ENCODE measurements at places on chromosomes 7 and 10. TPM values are rescaled to one million over a fixed set of nuclear protein-coding genes. Genes with fewer than 3 reads are reported as not detected.

Gene WEE2
- total RNA-seq, result not detected

GRCh38 chr7:125059861-125060456 is 130.3 kb upstream of the POT1 start:
- no peaks in the 10 kb centered on the region for H3K27me3 ChIP-seq
- H3K4me3 ChIP-seq, result no peak overlapping the region
- no peaks in the 10 kb centered on the region for H3K4me1 ChIP-seq
- no peak overlapping the region for H3K27ac ChIP-seq
- no peaks in the 10 kb centered on the region for H3K36me3 ChIP-seq

- DNase-seq, result no peak
- no peaks in the 10 kb centered on the region for H3K36me3 ChIP-seq
- H3K27me3 ChIP-seq, result no peaks in the 10 kb centered on the region
- H3K4me3 ChIP-seq, result peak overlapping the region; percentile 33
- peaks cover 69% of the 10 kb centered on the region for H3K4me1 ChIP-seq
Observed at GRCh38 chr10:132421847-132422751, 25.1 kb downstream of the PWWP2B start.

DNA sequence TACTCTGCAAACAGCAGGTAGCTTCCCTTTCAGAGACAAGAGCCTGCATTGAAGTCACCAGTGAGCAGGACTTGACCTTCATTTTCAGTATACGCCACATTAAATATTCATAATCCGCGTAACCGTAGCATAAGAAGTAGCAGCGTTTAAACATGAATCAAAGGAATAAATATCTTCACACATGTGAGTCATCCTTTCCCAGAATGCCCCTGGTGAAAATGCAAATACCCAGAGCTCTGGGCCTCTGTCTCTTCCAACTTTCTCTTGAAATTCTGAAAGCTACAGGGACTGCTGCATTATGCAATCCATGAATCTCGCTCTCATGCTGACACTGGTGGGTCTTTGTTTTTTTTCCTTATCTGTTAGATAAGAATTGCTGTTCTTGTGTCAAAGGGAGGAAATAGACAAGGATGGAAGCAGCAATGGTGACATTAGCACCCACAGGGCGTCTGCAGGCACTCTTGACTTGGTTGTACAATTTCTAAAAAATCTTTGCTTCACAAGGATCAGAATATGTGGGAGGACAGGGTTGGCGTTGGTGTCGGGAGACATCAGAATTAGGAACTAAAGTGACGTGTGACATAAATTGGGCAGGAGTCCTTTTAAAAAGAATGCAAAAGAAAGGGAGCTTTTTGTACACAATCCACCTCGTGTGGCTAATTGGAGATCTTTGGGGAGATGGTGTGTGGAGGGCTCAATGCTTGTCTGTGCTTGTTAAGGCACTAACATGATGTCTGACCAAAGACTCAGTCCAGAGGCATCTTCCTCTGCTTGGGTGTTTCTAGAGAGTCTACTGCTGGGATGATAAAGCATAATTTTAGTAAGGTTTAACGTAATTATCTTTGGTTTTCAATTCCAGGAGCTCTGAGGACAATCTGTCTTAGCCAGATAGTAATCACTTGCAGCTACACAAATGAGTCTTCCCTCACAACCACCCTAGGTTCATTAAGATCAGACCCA is 390.3 kb downstream of the KCNMA1 start:
- no peak for DNase-seq
- H3K4me1 ChIP-seq, result peaks cover 98% of the 10 kb centered on the region
- H3K27me3 ChIP-seq, result no peaks in the 10 kb centered on the region
- peak overlapping the region; percentile 83 for H3K27ac ChIP-seq

Gene GBX1
- not detected for total RNA-seq

Gene CTBP2
- 125 TPM for total RNA-seq

- no peak overlapping the region for H3K4me3 ChIP-seq
- no peaks in the 10 kb centered on the region for H3K4me1 ChIP-seq
- H3K27me3 ChIP-seq, result no peaks in the 10 kb centered on the region
- H3K27ac ChIP-seq, result no peak overlapping the region
- DNase-seq, result no peak
Observed at GRCh38 chr10:19144206-19144605, 95.6 kb downstream of the MALRD1 start.

- DNase-seq, result no peak
- H3K4me1 ChIP-seq, result no peaks in the 10 kb centered on the region
- no peaks in the 10 kb centered on the region for H3K36me3 ChIP-seq
- peak overlapping the region; percentile 46 for H3K4me3 ChIP-seq
Observed at GRCh38 chr10:92420546-92421275, 129.7 kb downstream of the MARCHF5 start.

GRCh38 chr10:95830044-95830443 is 74.1 kb downstream of the ENTPD1 start:
- DNase-seq, result no peak
- peaks cover 5% of the 10 kb centered on the region for H3K36me3 ChIP-seq
- no peak overlapping the region for H3K4me3 ChIP-seq
- H3K27me3 ChIP-seq, result no peaks in the 10 kb centered on the region

DNA sequence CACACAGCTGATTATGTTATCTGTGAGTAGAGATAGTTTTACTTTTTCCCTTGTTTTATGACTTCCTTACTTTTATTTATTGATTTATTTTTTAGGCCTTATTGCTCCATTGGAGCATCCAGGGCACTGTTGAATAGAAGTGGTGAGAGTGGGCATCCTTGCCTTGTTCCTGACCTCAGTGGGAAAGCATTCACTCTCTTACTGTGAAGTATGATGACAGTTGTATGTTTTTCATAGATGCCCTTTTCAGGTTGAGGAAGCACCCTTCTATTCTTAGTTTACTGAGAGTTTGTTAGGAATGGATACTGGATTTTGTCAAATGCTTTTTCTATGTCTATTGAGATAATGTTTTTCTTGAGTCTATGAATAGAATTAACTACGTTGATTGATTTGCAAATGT is 88.6 kb downstream of the XRCC2 start:
- peak overlapping the region; percentile 14 for H3K27ac ChIP-seq
- H3K4me3 ChIP-seq, result no peak overlapping the region
- no peaks in the 10 kb centered on the region for H3K27me3 ChIP-seq
- peaks cover 5% of the 10 kb centered on the region for H3K4me1 ChIP-seq
